Muscle of leg (tissue), 16 donors: ENCODE measurements at places on chromosomes 1 and 21. TPM values are rescaled to one million over a fixed set of nuclear protein-coding genes. Genes with fewer than 3 reads are reported as not detected.
A peak's percentile ranks its signal among the peaks of the same experiment; 100 is the strongest.

DNA sequence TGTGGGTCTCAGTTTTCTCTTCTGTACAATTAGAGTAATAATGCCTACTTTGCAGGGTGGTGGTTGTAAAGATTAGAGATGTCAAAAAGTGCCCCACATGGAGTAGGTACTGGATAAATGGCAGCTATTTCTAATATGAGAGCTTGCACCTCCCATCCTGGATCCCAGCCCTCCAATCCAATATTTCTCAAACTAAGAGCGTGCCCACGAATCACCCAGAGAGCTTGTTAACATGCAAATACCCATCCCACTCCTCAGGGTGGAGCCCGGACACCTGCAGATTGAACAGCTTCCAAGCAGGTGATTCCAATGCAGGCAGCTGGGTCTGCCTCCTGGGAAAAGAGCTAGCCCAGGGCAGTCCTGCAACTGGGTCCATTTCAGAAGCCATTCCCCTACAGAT, 33.0 kb downstream of the LRRN2 start:
- no peak for DNase-seq

GRCh38 chr1:109739738-109740614, 862 bp downstream of the GSTM3 start:
- DNase-seq, result peak; percentile 86

Gene ASPM
- total RNA-seq, result 14.2 TPM

DNA sequence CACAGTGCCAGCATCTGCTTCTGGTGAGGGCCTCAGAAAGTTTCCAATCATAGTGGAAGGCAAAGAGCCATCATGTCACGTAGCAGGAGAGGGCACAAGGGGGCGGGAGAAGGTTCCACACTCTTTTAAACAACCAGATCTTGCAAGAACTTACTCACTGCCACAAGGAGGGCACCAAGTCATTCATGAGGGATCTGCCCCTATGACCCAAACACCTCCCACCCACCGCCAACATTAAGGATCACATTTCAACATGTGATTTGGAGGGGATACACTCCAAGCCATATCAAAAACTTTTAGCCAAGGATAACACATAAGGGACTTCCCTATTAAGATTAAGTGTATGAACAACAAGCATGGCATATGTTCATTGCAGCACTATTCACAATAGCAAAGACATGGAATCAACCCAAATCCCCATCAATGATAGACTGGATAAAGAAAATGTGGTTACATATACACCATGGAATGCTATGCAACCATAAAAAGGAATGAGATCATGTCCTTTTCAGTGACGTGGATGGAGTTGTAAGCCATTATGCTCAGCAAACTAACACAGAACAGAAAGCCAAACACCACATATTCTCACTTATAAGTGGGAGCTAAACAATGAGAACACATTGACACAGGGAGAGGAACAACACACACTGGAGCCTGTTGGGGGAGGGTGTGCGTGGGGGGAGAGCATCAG, 19.9 kb upstream of the SLC35F3 start:
- no peak for DNase-seq

Gene SERTAD4
- 6.3 TPM for total RNA-seq

Gene DCST1
- total RNA-seq, result not detected

DNA sequence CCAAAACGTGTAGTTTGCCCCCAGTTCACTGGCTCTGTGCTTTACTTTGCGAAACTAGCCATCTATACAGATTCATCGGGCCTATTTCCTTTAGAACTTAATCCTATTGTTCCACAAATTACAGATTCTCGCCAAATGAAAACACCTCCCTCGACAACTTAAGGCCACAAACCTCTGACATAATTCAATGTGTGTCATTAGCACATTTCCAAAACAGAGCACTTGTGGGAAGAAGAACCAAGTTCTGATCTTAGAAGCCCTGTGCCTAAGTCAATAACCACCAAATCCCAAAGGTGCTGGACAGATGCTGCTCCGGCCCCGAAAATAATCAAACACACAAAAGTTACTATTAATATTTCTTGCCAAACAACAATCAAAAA, 93.9 kb downstream of the SLC45A1 start:
- no peak for DNase-seq

Gene PRR9
- not detected for total RNA-seq

Gene TRIM58
- total RNA-seq, result 1.6 TPM

GRCh38 chr21:36048357-36048756, 12.0 kb downstream of the SETD4 start:
- DNase-seq, result no peak

Gene PTGS2
- 1.1 TPM for total RNA-seq

Gene CASQ1
- total RNA-seq, result 827 TPM

Gene ACOT7
- 7.5 TPM for total RNA-seq

DNA sequence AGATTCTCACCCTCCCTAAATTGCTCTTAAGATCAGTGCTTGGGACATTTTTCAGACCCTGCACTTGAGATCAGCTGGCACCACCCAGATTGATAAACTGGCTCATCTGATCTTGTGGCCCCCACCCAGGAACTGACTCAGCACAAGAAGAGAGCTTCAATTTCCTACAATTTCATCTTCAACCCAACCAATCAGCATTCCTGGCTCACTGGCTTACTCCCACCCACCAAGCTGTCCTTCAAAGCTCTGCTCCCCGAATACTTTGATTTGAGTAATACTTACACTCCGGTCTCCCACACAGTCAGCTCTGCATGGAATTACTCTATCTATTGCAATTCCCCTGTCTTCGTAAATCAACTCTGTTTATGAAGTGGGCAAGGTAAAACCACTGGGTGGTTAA, 461.9 kb upstream of the RGS18 start:
- no peak for DNase-seq

DNA sequence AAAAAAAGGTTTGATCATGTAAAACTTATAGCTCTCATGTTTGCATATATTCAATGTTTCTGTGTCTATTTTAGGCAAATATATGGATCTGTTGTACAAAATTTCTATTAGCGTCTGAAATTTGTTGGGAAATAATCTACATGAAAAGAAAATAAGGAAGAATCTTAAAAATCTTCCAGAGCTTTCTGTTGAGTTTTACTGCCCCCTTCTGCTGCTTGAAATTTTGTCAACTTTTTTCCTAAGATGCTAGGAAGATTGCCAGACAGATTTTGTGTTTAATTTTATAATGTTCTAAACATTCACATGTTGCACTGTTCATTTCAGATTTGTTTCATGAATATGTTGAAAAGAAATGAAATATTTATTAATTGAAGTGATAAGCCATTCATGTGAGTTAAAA, 2.5 kb upstream of the PTGS2 start:
- peak; percentile 73 for DNase-seq

GRCh38 chr1:94551449-94551848, 9.9 kb upstream of the F3 start:
- no peak for DNase-seq

DNA sequence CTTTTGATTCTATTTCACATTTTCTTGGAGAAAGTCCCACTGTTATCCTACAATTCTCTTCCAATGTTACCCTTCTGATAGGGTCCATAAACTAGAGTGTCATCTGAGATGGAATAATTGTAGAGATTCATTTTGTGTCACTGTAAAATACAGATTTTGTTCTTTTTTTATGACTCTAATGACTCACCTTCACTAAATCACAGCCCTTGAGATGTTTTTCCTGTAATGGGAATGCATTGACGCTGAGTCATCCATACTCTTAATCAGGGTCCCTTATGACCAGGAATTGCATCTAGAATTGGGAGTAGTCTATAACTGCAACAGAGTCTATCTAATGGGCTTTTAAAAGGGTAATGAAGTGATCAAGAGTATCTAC, 315.5 kb downstream of the TGFB2 start:
- no peak for DNase-seq

Gene C2CD4D
- not detected for total RNA-seq

DNA sequence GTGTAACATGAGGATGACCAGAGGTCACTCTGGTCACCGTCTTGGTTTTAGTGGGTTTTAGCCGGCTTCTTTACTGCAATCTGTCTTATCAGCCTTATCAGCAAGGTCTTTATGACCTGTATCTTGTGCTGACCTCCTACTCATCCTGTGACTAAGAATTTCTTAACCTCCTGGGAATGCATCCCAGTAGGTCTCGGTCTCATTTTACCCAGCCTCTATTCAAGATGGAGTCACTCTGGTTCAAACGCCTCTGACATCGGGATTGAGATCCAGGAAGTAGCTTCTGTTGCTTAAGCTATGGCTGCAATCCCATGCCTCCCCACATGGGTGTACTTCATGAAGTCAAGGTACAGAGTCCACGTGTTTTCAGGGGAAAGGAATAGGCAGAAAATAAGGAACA, 19.9 kb downstream of the FMN2 start:
- no peak for DNase-seq

- no peak for DNase-seq
Observed at GRCh38 chr21:34807146-34807880, 138.5 kb downstream of the CLIC6 start.

Gene IL22RA1
- not detected for total RNA-seq

Gene SPRR5
- not detected for total RNA-seq

- DNase-seq, result no peak
Observed at GRCh38 chr1:46219551-46220520, 16.7 kb downstream of the LURAP1 start.

GRCh38 chr1:165216254-165216653, 140.3 kb downstream of the LMX1A start:
- DNase-seq, result no peak

DNA sequence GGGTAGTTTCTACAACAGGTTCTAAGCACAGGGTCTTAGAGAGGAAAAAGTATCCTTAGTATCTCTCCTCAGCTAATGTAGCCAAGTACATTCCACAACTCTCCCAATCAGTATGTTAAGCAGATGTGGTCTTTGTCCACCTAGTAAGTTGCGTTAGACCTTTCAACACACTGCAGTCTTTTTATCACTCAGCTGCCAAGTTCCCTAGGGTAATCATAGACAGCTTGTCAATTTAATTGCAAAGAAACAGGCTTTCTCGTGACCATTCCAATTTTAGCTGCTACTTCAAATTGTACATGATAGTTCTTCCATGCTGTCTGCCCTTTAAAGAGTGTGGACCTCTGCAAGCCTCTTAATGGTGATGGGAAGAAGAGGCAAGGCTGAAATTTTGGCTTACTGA, 211.8 kb upstream of the PKN2 start:
- DNase-seq, result peak; percentile 44

- DNase-seq, result no peak
Observed at GRCh38 chr1:220182111-220182510, 88.2 kb downstream of the IARS2 start.

- no peak for DNase-seq
Observed at GRCh38 chr21:33370305-33370704, 32.9 kb upstream of the IFNGR2 start.

DNA sequence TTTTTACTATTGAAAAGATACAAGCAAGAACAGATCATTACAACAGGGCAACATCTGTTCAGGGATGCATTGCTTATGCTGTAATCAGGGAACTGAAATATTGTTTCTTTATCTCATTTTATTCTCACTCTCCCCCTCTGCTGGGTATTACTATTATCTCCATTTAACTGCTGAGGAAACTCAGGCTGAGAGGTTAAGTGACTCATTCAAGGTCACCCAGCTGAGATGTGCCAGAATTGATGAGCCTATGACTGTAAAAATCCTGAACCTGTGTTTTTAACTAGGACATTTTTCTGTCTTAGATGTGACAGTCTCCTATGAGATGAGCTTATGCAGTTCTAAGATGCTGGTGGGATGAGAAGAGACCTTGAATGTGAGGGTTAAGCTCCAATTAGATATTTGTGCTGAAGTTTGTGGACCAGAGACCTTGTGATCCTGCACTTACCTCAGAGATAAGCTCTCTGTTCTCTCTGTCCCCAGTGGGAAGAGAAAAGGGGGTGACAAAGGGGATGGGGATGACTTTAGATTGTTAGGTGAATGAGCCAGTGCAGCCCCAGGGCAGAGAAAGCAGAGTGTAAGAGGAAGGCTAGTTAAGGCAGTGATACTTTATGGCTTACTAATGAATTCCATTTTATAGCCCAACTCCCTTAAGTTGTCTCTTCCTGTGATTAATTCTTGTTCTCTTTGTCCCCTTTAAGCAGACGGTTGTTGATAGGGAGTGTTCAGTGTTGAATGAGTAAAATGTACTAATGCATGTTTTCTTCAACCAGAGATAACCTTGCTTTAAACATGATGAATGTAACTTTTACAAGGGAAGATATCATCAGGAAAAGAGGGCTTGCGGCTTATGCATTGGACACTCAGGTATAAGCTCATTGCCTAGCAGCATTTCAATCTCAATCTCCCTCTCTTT, 111.4 kb downstream of the HLX start:
- no peak for DNase-seq

GRCh38 chr1:109631513-109632505, 12.2 kb downstream of the AMPD2 start:
- DNase-seq, result peak; percentile 65

- no peak for DNase-seq
Observed at GRCh38 chr1:97926017-97926708, 5.3 kb upstream of the DPYD start.

DNA sequence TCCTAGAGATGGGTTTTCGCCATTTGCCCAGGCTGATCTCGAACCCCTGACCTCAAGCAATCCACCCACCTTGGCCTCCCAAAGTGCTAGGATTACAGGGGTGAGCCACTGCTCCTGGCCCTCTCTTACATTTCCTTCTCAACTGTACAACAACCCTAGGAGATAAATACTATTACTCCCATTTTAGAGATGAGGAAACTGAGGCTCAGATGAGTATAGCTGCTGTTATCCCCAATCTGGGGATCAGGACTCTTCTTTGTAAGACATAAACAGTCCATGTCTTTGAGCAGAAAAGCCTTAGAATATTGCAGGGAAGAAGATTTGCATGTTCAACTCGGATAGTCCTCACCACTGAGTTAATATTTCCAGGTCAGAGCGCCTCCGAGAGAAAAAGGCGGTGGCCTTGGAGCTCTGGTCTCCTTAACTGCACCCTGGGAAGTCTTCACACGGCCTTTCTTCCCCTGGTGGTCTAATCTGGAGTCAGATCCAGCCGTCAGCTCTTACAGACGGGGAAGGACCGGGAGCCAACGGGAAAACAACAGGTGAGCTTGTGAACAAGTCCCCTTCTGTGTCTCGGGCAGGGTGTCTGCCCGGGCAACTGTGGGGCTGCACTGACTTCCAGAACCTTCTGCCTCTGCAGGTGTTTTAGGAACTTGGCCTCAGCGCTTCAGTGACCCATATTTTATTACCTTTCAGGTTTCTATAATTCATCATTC, 5.9 kb upstream of the OLIG1 start:
- peak; percentile 47 for DNase-seq
